Activated naive CD4-positive, alpha-beta T cell treated with anti-CD3 and anti-CD28 coated beads, Interleukin-2, amount 10 ng/mL, durations not matched to agents 7 days and 5 days (primary cell): ENCODE measurements at places on chromosomes 1 and 21.

DNA sequence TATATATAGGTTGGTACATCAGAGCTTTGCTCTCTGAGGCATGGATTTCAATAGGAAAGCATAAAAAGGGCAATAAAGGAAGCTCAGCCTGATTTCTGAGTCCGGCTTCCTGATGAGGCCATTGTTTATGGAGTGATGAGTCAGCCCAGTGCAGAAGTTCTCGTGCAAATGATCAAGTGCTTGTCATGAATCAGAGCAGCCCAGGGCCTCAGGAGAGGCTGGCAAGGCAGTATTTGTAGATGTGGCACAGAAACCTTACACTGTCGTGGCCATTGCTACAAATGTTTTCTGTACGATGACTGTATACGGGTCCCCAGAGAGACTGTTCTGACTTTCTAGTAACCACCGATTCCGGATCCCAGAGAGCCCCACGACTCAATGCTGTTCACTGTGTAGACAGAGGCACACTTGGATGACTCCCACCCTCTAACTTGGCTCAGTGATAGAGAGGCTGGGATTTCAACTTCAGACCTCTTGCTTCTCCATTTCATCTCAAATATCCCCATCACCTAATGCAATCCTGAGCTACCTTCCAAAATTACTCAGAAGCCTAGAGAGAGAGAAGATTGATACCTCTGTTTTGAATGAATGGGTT, 26.8 kb downstream of the UMODL1 start:
- DNase-seq: no peak

- no peak for DNase-seq
Observed at GRCh38 chr1:111938123-111938522, 51.3 kb downstream of the KCND3 start.

- DNase-seq: no peak
Observed at GRCh38 chr1:38308780-38309179, 262.2 kb upstream of the POU3F1 start.

GRCh38 chr1:216306830-216307229, 116.4 kb downstream of the USH2A start:
- DNase-seq: no peak

DNA sequence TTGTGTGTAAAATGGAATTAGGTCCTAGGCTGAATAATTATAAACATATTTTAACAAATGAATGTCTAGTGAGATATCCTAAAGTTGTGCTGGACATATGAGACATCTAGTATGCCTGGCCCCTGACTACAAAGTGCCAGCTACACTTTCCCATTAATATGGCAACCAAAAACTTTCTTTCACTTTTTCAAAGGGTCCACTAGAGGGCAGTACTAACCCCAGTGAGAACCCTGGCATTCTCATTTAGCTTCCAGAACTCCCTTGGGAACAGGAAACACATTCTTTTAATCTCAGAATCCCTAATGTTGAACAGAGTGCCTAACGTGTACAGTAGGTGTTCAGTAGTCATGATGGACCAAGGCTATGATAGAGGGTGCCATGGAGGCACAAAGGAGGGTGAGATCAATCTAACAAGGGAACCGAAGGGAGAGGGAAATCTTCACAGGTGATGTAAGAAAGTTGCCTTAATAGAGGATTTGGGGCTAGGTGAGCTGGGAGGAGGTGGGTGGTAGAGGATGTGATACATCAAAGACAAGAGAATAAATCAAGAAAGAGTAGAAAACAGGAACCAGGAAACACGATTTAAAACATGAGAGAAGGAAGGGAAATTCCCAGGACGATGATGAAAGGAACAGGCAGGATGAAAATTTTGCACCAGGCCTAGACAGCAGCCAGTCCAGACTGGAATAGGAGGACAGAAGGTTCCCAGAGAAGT, 41.6 kb downstream of the NSL1 start:
- no peak for DNase-seq
